ENCODE measurements at places on chromosomes 3 and 15.

DNA sequence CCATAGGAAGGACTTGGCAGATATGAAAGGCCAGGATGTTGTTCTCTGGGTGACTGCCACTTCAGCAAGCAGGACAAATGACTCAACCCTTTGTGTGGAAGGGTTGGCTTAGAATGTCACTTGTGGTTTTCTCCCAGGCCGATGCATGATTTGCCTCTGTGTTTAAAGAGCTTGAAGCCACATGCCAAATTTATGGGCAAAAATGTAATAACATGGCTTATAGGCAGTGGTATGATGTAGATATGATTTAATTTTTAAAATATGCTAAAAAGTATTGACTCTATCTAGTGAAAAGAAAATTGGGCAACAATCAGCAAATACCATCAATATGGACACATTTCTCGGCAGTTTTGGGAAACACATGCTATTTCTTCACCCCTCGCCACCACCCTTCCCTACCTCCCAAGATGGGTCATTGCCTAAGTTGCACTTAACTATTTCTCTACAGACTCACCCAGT, 114.6 kb downstream of the CYP19A1 start:
- no peak for DNase-seq

GRCh38 chr3:52036829-52037228, 19.5 kb downstream of the DUSP7 start:
- no peak for DNase-seq

DNA sequence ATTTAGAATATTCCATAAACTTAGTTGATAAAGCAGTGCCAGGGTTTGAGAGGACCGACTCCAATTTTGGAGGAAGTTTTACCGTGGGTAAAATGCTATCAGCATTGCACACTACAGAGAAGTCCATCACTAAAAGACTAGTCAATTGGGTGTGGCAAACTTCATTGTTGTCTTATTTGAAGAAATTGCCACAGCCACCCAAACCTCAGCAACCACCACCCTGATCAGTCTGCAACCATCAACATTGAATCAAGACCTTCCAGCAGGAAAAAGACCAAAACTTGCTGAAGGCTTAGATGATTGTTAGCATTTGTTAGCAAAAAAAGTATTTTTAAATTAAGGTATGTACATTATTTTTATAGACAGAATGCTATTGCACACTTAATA, 60.5 kb downstream of the KLF13 start:
- no peak for DNase-seq

- peak; percentile 86 for DNase-seq
Observed at GRCh38 chr3:53072653-53073552, 27.0 kb upstream of the SFMBT1 start.

GRCh38 chr3:14462738-14463137, 60.3 kb downstream of the SLC6A6 start:
- DNase-seq, result no peak

DNA sequence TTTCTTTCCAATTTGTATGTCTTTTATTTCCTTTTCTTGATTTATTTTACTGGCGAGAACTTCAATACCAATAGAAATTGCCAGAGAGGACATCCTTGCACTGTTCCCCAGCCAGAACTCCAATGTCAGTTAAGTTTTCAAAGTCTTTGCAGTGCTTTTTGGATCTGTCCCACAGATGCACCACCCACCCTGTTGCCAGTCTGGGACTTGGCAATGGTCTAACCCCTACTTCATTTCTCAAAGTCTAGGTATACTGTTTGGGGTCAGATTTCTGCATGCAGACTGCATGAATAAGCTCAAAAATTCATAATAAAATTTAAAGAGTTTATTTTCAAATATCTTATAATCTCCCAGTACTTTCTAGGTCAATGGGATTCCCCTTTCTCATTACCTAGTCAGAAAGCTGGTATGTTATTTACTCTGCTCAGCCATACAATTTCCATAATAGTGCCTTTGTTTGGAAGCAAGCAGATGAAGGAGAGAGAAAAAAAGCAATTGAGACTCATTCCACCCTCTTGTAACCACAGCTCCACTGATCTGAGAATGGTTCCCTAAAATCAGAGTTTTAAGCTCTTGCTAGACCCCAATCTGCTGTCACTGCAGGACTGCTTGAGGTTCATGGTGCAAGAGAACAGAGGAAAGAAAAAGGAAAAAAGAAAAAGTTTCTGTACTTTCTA, 125.9 kb upstream of the PLXND1 start:
- no peak for DNase-seq

DNA sequence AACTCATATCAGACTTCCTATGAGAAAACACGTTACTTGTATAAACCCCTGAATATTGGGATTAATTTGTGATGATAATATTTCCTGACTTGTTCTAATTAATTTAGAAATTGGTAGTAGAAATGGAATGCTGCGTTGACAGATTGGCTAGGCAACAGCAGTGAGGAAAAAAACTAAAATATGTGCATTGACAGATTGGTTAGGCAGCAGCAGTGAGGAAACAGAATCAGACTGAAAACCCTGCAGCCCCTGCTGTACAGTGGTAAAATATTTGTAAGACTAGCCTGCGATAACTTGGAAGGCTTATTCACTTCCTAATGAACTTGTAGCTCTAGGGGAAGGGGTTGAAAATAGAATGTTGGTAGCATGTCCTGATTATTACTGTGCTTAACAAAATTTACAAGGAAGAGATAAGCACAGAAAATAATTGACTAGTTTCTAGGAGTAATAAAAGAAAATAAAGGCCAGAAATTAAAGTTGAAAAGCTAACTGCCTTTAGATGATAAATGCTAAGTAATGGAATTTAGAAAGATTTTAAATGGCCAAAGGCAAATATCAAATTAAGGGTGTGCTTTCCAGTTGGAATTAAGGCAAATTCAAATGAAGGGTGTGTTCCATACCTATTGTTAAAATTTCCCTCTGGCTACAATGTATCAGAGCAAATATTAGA, 29.9 kb upstream of the IL16 start:
- DNase-seq, result no peak

DNA sequence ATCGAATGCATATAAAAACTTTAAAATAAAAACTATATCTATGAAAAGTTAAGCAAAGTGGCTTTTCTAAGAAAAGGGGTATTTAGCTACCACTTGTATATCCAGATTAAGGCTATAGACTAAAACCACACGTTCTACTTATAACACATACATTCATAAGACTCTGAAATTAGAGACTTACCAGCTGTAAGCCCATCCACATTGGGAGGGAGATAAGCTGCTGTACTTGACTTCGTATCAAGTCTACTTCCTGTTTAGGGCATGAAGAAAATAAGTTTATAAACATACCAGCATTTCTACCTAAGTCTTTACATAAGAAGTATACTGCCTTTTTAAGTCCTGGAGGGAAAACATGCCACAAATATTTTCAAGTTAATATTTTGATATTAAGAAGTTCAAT, 27.7 kb downstream of the AQR start:
- DNase-seq, result no peak

DNA sequence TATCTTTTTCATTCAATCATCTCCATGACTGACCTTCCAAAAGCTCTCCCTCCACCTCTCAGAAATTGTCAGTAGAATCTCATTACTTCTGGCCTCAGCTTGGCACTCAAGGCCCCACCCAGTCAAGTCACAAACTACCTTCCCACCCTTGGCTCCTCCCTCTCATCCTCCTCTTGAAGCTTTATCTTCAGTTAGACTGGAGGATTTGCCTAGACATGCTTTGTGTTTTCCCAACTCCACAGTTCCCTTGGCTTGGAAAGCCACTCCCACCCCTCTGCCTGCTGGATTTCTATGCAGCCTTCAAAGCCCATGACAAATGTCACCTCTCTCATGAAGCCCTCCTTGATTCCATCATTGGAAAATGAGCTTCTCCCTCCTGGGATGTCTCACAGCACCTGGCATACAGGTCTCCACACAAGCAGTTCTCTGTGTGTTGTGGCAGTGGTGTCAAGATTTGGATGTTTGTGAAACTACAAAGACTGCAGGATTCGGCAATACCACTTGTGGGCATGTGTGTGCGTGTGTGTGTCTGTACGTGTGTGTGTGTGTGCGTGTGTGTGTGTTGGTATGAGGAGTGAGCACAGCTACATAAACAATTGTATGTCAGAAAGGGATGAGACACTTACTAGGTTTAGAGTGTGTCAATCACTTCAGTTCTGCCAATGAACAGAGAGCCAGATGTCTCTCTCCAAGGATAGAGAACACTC, 45.3 kb upstream of the VPS8 start:
- no peak for DNase-seq

DNA sequence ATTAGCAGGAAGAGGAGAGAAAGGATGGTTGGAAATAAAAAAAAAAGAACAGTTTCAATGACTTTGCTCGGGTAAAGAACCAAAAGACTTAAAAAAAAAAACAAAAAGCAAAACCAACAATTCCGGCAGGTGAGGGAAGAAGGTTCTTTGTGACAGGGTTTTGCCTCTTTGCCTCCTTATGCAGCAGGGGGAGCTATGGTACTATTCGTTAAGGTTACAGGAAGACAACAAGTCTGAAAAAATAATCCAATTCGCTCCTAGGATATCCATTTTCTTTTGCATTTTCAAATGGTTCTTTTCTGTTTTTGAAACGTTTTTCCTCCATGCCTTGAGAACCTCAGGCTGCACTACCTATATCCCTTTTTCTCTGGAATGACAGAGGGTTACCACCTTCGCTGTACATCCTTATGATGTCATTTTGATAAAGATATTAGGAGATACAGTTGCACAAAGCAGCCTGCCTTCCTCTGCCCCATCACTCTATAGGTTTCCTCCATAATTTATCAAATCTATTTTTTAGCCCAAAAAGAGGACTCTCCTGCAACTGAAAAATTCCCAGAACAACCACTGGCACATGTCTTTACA, 55.0 kb downstream of the CFAP20DC start:
- peak; percentile 3 for DNase-seq

DNA sequence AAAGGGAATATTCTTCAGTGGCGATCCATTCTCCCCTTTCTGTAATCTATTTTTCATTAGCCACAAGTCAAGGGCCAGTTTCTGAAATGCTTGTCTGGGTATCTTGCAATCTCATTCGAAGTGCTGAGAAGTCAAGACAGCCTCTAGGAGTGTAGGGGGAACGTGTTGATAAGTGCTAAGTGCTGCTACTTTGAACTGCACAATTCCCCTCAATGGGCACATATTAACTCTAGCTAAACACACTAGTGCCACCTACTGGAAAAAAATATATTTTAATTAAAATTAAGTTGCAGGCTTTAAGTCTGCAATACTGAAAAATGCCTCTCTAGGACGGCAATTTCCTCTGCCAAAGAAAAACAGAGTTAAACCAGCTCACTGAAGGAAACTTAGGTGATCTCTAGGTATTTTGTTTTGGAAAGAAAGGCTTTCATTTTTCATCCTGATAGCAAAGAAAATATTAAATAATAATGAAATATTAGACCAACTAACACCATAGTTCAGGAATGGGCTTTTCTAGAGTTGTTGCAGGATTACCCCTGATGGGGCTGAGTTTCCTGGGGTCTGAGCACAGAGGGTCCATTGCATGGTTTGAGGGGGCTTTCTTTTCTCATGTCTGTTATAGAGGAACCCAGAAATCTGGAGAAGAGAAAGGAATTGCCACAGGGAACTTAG, 181.9 kb upstream of the KBTBD8 start:
- no peak for DNase-seq

DNA sequence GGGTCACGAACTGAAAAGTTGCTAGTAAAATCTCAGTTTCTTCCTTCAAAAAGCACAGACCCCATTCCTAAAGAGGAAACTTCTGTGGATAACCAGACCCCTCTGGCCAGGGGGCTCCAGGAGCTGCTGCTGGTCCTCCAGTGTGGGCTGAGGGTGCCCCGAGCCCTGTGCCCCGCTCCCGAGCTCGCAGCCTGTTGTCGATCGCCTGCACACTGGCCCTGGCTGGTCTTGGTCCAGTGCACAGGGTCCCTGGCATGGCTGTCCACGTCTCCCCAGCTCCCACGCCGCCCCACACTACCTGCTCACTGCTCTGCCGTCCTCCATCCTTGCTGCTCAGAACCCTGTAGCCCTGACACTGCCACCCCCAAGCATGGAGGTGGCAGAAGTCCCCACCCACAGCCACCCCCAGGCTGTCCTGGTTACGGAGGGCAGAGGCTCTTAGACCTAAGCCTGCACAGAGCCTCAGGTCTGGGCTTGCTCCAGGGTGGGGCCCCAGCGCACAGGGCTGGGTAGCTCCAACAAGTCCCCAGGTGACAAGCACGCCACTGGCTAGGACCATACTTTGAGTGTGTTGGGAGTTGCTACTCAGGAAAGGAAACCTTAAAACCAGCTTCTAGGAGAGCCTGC, 87.0 kb downstream of the PLXNA1 start:
- DNase-seq, result no peak

DNA sequence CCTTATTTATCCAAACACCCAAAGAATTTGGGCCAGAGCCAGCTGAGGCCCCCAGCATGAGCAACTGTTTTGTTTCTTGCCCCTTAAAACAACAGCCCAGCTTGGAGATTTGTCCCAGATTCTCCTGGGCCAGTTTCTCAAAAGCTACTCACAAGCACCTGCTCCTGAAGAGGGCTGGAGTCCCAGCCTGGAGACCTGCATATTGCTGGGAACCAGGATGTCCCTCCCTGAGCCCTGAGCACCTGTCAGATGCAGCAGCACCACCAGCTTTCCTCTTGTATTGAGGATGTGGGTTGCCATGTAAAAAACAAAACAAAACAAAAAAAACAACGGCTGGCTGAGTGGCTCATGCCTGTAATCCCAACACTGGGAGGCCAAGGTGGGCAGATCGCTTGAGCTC, 7.0 kb upstream of the RFT1 start:
- DNase-seq, result no peak

GRCh38 chr15:57215881-57216280, 160.4 kb upstream of the CGNL1 start:
- no peak for DNase-seq

- no peak for DNase-seq
Observed at GRCh38 chr3:101248736-101249135, 71.6 kb downstream of the IMPG2 start.

DNA sequence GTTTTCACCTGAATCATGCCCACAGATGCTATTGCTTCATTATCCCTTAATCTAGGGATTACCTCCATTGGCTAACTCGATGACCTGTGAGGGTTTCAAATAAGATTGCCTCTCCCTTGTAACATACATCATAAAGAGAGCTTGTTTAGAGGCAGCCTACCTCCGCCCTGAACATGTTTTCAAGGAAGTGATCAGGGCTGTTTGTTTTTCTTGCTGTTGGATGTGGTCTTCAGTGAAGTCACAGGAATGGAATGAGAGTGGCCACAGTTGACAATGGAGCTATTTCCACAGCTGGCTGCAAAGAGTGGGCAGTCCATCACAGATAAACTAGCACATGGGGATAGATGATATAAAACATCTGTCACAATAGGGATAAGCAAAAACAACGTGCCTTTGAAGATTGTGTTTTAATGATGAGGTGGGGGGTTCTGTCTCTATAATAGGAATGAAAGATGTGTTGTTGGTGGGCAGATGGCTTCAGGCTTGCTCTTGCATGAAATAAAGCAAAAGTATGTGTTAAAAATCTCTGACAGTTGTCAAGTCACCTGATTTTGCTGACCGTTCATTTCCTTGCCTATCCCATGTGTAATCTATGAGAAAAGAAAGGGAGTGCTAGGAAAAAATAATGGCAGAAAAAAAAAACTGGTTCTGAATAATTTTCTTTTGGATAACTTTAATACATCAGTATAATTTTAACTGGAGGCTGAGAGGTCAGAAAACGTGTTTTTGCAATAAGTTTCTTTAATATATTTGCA, 642.3 kb downstream of the RBMS3 start:
- no peak for DNase-seq

GRCh38 chr3:82783194-82783593, 1021.7 kb upstream of the GBE1 start:
- no peak for DNase-seq

- no peak for DNase-seq
Observed at GRCh38 chr15:76057332-76058000, 2.3 kb upstream of the TMEM266 start.

GRCh38 chr3:21484057-21484827, 266.8 kb downstream of the ZNF385D start:
- DNase-seq, result no peak

- DNase-seq, result no peak
Observed at GRCh38 chr3:71260782-71261181, 322.7 kb downstream of the FOXP1 start.

All from effector CD4-positive, alpha-beta T cell (primary cell).